ENCODE measurements at places on chromosomes 2 and 18. TPM values are rescaled to one million over a fixed set of nuclear protein-coding genes. Genes with fewer than 3 reads are reported as not detected.

Gene DSC2
- total RNA-seq = 8.5 TPM

Gene SPATA3
- not detected for total RNA-seq

Gene DSG1
- 0.14 TPM for total RNA-seq

Gene LIPG
- total RNA-seq = not detected

Gene TXNDC2
- not detected for total RNA-seq

Gene SULT1C4
- 12.0 TPM for total RNA-seq

Gene MARCO
- 2.3 TPM for total RNA-seq

Gene RUFY4
- not detected for total RNA-seq

Gene PLB1
- 2.9 TPM for total RNA-seq

Gene TTC31
- 29.2 TPM for total RNA-seq

Gene CCBE1
- total RNA-seq = 1.5 TPM
